ENCODE measurements at places on chromosomes 16 and 17. TPM values are rescaled to one million over a fixed set of nuclear protein-coding genes. Genes with fewer than 3 reads are reported as not detected.

The KRT36 gene
- not detected for total RNA-seq

The PRSS36 gene
- 1.3 TPM for total RNA-seq

The GCGR gene
- total RNA-seq = 0.61 TPM

The TAC4 gene
- total RNA-seq = not detected

The CDRT4 gene
- 2.6 TPM for total RNA-seq

The CLDN6 gene
- total RNA-seq = 793 TPM

The ACBD4 gene
- 10.7 TPM for total RNA-seq

The PRSS33 gene
- not detected for total RNA-seq

The FOXN1 gene
- not detected for total RNA-seq

The EFNB3 gene
- 16.0 TPM for total RNA-seq

The ARL5C gene
- total RNA-seq = not detected

The SAMD14 gene
- 5.9 TPM for total RNA-seq

The C17orf78 gene
- total RNA-seq = not detected

The ABCC12 gene
- total RNA-seq = not detected

The DUXB gene
- total RNA-seq = not detected

The MEIOC gene
- 4.8 TPM for total RNA-seq

The HBM gene
- not detected for total RNA-seq

The OSGIN1 gene
- total RNA-seq = 0.48 TPM

The UBB gene
- 1,597 TPM for total RNA-seq

The NPIPA7 gene
- 8.6 TPM for total RNA-seq

The ZSWIM7 gene
- total RNA-seq = 39.4 TPM
